ENCODE measurements at places on chromosomes 4 and X.

DNA sequence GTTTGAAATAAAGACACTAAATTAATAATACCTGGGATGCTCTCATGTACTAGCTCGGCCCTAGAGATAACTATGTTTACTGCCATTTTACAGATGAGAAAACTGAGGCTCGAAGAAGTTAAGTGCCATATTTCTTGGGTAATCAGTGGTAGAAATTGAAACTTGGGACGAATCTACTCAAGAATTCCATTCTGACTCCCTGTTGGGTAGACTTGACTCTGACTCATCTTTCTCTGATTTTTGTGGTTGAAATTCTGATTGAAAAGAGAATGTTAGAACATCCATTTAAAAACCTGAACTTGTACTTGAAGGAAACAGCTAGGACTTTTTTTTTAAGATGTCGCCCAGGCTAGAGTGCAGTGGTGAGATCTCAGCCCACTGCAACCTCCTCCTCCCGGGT, 50.1 kb upstream of the NSUN7 start:
- no peak for DNase-seq

DNA sequence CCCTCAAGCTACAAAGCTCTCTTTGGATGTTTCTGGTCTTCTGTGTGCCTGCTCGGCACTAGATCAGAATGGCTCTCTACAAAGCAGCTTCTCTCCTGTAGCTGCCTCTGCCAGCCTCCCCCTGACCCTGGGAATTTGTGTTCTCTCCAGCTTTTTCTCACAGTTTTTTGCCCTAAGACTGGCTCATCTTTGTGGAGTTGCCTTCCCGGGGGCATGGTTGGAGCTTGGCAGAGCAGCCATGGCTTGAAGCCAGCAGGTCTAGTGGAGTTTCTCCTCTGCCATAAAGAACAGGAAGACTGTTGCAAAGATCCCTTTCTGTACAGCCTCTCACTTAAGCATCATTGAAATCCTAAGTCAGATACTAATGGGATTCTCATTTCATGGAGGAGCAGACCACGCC, 163.3 kb upstream of the MAMLD1 start:
- no peak for DNase-seq

DNA sequence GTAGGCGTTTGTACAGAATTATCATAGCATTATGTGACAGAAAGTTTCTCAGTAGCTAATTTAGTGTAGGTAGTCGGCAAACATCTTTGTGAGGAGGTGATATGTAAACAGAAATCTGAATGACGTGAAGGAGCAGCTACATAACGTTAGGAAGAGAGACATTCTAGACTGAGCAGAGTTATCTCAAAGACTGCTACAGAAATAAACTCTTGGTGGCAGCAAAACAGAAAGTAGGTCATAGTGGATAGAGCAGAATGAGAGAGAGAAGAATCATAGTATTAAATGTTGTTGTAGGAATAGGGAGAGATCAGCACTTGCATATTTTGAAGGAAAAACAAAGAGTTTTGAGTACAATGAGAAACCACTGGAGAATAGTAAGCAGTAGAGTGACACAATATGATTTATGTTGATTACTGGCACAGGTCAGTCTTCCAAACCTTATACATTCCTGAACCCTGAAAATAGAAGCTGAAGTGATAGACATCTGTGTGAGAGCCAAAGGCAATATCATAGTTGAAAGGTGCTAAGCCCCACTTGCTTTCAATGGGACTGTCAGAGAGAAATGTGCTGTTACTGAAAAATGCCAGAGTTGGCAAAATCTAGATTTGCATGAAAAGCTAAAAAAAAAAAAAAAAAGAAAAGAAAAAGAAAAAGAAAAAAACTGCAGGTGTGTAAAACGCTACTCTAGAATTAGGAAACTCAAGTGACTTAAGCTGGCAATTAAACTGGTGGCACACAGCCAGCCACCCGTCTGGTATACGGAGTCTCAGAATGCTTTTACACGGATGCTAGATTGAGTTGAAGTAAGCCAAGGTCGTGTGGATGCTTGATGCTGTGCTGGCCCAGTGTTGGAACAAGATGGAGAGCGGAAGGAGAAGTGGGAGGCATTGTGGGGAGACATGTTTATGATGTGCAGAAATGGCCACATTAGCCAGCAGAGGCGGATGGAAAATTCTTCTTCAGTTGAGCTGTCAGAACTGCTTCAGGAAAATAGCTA, 750.2 kb upstream of the HS3ST1 start:
- DNase-seq = no peak

DNA sequence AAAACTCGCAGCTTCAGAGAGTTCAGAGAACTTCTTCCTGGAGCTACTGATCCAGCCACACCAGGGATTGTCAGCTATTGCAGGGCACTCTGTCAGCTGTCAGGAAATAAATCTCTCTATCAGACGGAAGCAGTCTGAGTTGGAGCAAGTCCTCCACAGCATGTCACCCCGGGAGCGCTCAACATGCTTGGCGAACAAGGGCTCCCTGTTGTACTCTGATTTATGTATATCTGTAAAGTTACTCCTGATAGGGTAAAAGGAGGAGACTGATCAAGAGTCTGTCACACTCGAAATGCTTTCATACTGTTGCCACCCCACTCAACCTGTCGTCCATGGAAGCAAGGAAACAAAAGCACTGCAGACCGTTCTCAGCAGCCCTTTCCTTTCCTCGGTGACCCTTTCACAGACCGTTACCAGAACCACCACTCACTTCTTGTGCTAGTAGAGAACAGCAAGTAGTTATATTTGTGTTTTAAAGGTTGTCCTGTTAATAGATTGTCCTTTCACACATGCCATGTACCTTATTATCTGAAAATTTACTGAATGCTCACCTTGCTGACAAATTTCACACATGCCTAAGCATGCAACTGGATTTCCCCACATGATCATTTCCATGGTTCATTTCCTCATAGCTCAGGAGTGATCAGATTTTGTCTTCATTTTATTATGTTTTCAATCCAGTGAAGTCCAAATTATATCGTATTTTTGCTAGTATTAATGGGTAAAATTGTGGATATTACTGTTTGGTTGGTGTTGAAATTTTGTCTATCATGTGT, 2108.9 kb upstream of the TENM3 start:
- no peak for DNase-seq
